Stimulated activated CD4-positive, alpha-beta T cell treated with anti-CD3 and anti-CD28 coated beads, Interleukin-4, amount 100 ng/mL, for 24 hours (primary cell): ENCODE measurements at places on chromosomes 5 and 9.

DNA sequence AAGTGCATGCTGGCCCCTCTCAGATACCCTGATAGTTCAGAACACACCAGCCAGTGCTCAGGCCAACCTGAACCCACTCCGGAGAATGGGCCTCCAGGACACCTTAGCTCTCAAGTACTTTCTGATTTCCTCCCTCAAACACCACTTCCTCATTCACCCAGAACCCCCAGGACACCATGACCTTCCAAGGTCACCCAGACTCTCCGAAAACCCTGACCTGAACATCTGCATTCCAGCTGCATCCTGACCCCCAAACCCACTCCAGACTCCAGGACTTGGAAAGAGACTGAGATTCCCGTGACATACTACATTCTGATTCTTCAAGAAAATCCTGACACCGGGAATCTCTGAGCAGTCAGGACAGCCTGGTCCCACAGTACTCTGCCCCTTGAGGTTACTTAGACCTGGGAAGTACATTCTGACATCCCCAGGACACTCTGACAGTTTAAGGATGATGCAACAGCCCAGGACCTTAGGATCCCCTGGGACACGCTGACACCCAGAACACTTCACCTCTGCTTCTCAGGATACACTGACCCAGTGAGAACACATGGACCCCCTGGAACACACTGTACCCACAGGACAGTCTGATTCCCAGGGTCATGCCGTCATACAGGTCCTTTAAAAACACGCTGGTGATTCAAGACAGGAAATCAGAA, 747 bp upstream of the PROP1 start:
- DNase-seq = no peak

DNA sequence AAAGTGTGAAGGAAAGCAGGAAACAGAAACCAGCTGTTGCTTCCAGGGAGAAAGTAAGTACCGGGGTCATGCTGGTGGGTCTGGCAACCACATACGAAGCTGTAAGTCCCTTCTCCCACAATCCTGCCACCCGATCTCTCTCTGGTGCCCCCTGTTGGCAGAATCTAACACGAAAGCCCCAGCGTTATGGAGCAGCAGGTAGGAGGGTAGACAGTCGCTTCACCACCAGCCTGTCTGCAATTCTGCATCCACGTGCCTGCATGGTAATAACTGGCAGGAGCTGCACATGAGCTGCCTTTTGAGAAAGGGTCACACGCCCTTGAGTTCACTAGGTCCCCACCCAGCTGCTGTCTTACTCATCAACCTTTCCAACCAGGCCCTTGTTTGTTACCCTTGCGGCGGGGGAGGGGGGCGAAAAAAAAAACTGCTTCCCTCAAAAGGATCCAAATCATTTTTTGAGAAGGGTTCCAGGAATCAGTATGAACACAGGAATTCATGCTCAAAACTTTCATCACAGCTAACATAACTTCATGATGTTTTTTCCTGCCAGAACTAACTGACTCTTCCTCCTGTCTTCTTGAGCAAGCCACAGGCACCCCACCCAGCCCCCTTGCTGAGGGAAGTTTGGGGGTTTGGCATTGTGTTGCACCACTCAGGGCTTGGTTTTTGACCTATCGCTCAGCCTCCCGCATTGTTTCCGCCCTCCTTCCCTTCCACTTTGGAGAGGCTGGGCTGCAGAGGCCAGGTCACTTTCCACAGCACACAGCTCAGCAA, 19.6 kb upstream of the TMEM252 start:
- DNase-seq = peak; percentile 42

- DNase-seq = no peak
Measured at GRCh38 chr5:69188811-69189161, 597 bp upstream of the CENPH start.

GRCh38 chr9:12785260-12785770, 10.5 kb downstream of the LURAP1L start:
- DNase-seq = no peak

GRCh38 chr5:176941951-176942350, 42.8 kb upstream of the HK3 start:
- no peak for DNase-seq

DNA sequence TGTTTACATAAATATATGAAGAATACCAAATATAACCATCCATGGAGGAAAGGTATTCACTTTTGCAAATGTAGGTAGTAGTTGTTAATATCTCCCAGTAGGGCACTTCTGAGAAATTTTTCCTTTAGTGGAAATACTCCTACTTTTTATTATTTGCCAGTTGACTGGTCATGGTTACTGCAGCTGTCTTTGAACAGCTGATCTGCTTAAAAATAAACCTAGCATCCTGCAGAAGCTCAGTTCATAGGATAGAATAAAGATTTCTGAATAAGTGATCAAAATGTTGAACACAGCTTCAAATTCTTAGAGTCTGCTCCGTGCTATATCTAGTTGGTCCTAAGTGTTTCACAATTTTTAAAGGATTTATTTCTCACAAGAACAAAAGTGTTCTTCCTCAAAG, 270.7 kb upstream of the TRPC7 start:
- DNase-seq = no peak

- DNase-seq = no peak
Measured at GRCh38 chr5:82540301-82540700, 262.1 kb upstream of the RPS23 start.
